NCI-H2171 (cell line): ENCODE measurements at places on chromosomes 5 and 9.

DNA sequence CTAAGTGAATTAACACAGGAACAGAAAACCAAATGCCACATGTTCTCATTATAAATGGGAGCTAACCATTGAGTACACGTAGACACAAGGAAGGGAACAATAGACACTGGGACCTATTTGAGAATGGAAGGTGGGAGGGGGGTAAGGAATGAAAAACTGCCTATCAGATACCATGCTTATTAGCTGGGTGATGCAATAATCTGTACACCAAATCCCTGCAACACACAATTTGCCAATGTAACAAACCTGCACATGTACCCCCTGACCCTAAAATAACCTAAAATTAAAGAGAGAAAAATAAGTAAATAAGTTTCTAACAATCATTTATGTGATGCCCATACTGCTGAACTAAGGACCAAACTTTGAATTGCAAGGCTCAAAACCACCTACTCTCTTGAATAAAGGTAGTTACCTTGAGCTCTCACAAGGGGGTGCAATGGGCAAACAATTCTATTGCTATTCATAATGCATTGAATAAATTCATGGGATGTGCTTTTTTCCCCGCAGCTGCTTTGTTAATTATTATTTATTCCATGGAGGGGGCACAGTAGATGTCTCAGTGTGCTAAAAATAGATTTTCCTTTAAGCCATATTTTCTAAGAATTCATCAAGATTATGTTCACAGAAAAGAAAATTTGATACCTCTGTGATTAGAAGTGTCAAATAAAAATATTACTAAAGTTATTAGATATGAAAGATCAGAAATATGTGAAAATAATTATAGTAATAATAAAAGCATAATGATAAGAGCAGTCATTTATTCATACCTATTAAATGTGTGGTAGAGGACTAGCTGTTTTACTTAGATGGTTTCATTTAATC, 76.2 kb upstream of the PTPN3 start:
- peak; percentile 51 for DNase-seq

GRCh38 chr5:111922344-111922743, 165.3 kb upstream of the NREP start:
- no peak for DNase-seq

DNA sequence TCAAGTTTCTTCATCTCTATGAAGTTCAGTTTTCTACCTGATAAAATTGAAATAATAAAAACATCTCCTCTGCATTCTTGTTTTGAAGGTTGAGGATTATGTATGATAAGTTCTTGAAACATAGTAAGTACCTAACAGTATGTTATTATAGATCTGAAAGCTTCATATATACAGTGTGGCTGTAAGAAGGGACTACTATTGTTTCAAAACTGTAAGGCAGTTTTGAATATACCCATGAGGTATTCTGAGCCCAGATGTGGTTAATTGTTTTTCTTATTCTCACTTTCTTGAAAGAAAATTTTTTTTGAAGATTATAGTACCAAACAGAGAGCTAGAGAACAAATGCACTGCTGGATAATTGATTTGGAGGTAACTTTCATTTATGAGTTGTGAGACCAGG, 383.2 kb downstream of the CHSY3 start:
- DNase-seq, result no peak

DNA sequence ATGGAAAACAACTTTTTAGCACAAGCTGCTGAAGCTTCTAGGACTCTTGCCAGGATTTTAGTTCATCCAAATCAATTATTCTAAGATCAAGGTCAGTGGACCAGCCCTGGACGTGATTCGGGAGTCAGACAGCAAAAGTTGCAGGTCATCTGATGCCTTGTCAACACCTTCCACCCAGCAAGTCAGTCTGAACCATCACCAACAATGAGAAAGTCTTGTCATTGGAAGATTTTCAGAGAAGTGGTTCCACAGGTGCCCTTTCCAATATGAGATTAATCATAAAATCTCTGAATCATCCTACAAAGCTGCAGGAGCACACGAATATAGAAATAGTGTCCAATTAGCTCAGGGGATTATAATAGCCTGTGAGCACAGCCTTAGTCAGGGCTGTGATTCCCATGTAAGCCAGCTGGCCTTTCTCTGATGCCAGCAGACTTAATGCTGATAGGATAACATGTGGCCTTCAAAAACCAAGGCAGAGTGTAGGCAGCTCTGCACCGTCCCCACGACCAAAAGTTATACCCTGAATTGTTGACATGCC, 445.0 kb upstream of the TRPC7 start:
- no peak for DNase-seq

DNA sequence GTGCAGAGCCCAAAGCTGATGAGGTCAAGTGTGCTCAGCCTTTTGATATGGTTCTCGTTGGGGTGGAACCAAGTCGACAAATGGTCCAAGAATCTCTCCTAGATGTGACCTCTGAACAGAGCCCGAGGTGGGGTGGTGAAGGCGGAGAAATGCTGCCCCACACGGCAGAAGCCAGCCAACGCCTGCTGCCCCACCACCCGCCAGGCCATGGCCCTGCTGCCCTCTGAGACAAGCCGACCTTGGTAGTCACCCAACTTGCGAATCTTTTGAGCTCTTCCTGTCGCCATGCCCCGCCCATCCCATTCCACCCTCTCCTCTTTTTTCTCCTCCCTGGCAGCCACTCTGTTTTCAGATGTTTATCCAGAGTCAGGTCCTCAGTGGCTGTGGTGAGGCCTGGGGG, 91.5 kb upstream of the EGFLAM start:
- DNase-seq, result no peak

DNA sequence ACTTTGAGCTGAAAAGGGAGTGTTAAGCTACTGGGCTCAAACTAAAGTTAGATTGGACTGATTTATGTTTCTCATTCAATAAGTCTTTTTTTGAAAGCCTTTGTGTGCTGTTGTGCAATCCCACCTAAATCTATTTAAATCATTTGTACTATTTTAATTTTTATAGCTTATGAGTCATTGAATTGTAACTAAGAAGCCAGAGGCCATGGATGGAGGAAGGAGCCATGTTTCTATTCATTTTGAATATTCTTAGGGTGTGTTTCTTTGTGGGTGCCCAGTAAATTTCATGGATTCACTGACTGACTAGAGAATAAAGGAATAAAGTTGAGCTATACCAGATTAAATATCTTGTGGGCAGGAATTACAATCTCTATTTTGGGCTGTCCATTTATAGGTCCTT, 238.5 kb downstream of the KIF4B start:
- no peak for DNase-seq

DNA sequence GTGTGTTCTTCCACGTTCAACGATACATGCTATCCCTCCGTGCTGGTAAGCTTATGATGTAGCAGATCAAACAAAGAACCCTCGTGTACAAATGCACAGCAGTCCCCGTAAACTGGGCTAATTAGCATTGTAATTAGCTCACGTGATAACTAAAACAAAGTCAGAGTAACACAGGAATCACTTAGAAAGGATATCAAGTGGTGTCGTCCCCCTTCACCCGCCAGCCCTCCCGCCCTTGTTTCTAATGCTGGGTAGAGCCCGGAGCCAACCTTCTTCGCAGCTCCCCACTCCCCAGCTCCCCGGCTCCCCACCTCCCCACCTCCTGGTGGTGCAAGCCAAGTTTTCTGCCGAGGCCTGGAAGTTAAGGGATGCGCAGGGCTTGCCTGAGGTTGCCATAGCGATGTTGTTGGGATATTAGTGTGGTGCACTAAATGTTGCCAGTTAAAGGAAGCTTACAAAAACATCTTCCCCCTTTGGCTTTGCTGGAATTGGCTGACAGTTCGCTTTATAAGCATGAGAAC, 357.9 kb upstream of the CCNH start:
- no peak for DNase-seq

DNA sequence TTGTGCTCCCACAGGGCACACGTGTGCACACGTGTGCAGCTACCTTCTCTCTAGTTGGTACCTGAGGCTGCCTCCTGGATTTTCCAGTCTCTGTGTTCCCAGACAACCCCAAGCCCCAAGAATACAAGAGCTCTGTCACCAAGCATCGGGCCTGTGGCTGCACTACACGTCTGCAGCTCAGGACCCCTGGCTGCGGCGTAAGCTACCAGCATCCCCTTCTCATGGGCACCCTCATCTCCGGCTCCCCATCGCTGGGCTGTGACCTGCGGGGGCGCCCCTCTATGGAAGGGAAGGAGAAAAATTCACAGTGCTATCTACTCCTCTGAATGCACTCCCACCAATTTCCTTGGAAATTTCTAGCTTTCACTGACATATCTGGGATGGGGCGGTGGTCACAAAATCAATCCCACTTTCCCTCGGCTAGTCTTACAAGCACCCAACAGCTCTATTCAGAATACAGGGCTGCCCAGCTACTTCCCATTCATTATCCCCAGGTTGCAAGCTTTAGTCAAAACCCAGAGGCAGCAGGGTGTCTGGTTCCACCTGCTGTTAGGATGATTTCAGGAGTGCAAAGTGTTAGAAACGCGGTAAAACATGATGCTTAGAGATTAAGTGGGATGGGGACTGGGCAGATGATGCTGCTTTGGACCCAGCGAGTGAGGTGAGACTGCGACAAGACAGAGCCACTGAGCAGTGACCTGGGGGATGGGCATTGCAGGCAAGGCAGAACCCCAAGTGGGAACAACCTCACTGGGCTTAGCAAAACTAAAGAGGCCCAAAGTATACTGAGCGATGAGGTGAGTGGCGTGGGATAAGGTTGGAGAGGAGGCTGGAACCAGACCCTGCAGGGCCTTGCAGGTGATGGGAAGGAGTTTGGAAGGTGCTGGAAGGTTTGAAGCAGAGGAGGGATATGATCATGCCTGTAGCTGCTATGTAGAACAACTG, 121.7 kb downstream of the KCNIP1 start:
- DNase-seq, result no peak

DNA sequence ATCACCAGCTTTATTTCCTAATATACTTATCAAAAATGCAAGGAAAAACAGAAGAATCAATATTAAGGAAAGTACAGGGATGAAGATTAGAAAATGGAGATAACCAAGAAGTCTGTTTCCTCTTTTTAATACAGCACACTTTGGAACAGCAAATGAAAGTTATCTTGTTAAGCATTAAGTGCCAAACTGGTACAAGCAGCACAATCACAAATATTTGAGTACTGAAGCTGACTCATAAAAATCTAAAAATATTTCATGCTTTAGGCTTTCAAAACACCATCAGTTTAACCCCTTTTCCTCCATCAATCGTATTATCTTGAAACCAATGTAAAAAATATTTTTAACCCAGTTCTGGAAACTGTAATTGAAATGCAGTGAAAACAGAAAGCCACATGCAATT, 2.7 kb downstream of the FBXW11 start:
- no peak for DNase-seq

- no peak for DNase-seq
Measured at GRCh38 chr9:27383524-27383923, 86.6 kb upstream of the EQTN start.

- peak; percentile 90 for DNase-seq
Measured at GRCh38 chr5:43066799-43067741, 27.0 kb upstream of the ANXA2R start.

- DNase-seq, result no peak
Measured at GRCh38 chr9:85527331-85528020, 214.3 kb downstream of the AGTPBP1 start.

GRCh38 chr5:76082772-76083554, at the start of gene SV2C:
Gene SV2C, plus strand, starts transcription at chr5:76083383. Its CDS starts 48,368 bp downstream, at chr5:76131751.
- DNase-seq, result peak; percentile 33

- no peak for DNase-seq
Measured at GRCh38 chr5:51271261-51271660, 112.0 kb upstream of the ISL1 start.

DNA sequence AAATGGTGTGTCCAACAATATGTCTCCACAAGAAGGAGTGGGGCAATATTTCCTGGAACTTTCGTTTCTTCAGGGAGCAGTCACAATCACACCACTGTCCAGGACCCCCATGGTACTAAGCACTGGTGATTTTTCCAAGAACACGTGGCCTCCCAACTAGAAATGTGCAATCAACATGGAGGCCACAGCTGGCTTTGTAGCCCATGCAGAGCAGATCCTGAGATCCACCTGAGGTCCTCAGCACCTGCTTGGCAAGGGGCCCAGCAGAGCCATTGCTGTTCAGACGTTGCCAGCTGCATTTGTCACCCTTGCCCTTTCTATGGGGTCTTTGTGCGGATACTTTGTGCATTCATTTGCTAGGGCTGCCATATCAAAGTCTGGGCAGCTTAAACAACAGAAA, 334.5 kb upstream of the IRX4 start:
- DNase-seq, result no peak

DNA sequence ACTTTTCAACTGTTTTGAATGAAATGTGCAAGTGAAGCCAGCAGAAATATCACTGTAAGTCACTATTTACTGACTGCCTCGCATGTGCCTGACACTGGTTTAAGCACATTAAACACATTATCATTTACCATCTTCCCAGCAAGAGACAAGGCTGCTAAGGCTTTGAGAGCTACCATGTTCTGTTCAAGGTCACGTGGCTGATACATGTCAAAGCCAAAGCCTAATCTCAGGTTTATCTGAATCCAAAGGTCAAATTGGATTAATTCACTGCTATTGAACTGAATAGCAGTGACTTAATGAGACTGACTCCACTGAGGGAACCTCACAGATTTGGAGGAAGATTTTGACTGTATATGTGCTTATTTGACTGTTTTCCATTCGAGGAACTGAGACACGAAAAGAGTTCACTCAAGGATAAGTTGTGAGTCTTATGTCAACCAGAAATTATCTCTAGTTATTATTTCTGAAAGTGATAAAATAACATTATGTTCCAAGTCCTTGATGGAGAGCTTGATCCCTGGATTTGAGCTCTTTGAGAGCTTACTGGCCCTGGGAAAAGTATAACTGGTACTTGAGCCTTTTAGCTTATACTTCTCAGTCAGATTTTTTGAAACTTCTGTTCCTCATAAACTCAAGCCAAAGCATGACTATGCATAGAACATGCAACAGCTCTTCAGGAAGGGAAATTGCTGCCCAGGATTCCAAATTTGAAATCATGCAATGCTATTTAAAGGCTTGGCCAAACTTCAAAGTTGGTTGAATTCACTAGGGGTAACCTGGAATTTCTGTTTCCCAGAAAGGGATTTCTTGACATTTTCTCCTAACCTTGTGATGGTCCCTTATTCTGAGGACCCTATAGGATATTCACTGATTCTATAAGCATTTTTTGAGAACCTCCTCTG, 23.4 kb upstream of the ARHGAP26 start:
- no peak for DNase-seq

- peak; percentile 79 for DNase-seq
Measured at GRCh38 chr5:107456281-107456715, 214.4 kb downstream of the EFNA5 start.

DNA sequence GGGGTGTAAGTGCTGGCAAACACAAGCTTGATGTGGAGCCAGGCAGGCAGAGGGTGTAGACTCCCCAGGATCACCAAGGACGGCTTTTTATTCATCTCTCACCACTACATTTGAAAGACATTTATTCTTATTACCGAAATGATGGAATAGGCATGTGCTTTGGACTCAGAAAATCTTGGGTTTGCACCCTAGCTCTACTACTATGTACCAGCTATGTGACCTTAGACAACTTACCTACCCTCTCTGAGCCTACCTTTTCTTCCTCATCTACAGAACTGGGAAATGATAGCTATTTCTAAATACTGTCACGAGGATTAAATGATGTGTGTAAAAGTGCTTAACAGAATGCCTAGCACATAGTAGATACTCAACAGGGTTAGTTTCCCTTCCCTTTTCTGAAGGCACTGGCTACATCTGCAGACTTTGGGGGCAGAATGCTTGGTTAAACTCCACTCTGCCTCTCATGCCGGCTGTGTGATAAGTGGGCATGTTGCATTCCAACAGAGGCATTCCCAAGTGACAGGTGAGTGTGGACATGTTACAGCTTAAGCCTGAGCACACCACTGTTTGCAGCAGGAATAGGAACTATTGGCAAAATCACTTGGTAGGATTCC, 94.8 kb downstream of the SLC1A3 start:
- no peak for DNase-seq

GRCh38 chr5:167642779-167643517, 648.5 kb upstream of the WWC1 start:
- DNase-seq, result no peak
